ENCODE measurements at places on chromosomes 16 and 17.
A peak's percentile ranks its signal among the peaks of the same experiment; 100 is the strongest.

DNA sequence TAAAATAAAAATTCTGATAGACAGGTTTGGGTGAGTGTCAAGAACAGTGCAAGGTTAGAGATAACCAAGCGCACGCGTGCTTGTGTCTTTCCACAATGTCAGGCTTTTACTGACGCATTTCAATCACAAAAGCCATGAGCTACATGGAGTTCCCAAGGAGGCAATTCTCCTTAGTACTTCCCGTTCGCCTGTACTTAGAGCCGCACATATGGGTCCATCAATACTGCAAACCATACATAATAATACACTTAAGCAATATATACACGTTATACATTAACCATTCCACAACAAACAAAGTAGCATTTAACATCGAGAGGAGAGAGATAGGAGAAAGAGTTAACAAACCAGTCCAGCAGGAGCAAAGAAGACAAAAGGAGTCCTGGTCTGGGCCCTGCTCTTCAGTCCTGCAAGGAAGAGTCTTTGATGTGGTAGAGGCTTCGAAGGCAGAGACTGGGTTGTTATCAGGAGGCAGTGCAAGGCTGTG is 11.9 kb upstream of the GPRC5C start:
- DNase-seq, result no peak

GRCh38 chr17:14781123-14781522 is 480.2 kb downstream of the HS3ST3B1 start:
- no peak for DNase-seq

DNA sequence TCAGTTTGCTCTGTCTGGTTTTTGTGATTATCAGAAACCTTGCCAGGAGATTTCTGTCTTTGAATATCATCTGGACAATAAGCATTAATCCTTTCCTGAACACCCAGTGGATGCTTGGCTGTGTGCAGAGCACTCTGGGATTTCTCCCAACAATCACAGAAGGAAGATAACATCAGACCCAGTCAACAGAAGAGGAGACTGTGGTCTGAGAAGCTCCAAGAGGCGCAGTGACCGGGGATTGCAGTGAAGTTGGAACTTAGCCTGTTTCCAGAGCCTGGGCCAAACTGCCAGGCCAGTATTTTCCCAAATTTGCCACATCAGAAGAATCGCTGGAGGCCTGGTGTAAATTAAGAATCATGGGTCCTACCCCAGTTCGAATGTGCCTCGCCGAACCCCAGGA is 264.7 kb downstream of the C16orf95 start:
- DNase-seq, result peak; percentile 23

DNA sequence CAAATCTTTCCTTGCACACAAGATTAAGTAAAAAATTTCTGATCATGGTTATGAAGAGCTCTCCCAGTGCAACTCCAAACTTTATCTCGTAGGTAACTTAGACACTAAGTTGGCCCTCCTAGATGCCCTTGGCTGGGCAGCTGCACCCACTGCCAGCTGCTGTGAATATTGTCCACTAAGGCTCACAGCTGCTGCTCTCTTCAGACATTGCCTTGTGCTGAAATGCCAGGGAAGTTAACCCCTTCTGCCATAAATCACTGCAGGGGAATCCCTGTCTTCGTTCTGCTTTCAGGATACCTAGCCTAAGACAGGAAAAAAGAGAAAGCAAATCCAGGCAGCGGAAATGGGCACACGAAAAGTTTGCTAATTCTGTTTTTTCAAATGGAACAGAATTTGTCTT is 106.4 kb downstream of the IRX5 start:
- DNase-seq, result no peak

GRCh38 chr17:42537826-42538451 is 1.9 kb downstream of the NAGLU start:
- DNase-seq, result no peak

- DNase-seq, result no peak
Observed at GRCh38 chr16:80507538-80507937, 33.3 kb upstream of the DYNLRB2 start.

GRCh38 chr17:72205357-72205756 is 84.5 kb downstream of the SOX9 start:
- no peak for DNase-seq

GRCh38 chr17:51439395-51440229 is 179.3 kb downstream of the UTP18 start:
- no peak for DNase-seq

- DNase-seq, result no peak
Observed at GRCh38 chr17:57326336-57326735, 70.0 kb downstream of the MSI2 start.

DNA sequence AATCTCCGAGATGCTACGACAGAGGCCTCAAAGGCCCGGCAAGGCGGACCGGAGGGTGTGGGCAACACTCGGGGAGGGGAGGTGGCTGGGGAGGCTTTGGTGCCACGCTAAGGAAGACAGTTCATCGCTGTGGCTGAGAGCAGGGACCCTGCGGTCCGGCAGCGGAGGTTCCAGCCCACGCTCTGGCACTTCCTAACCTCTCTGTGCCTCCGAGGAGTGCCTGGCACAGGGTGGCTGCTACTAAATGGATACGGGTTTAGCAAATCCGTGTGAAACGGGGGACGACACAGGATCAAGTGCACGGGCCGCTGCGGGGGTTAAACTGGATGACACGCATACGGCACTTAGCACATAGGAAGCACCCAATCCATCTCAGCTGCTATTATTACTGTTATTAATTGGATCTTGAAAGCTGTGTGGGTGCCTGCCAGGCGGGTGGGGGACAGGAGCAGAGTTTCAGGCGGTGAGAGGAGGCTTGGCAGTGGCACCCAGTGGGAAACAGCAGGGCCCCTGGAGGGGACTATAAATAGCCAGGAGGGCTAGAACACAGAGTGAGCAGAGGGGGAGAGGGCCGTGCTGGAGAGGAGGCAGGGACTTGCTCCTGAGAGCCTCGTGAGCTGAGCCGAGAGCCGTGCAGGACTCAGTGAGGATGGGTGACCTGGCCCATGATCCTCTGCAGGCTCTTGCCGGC is 45.0 kb downstream of the ABR start:
- no peak for DNase-seq

GRCh38 chr17:57261084-57261461 is 4.8 kb downstream of the MSI2 start:
- no peak for DNase-seq

- no peak for DNase-seq
Observed at GRCh38 chr17:27282054-27282551, 11.8 kb upstream of the WSB1 start.

DNA sequence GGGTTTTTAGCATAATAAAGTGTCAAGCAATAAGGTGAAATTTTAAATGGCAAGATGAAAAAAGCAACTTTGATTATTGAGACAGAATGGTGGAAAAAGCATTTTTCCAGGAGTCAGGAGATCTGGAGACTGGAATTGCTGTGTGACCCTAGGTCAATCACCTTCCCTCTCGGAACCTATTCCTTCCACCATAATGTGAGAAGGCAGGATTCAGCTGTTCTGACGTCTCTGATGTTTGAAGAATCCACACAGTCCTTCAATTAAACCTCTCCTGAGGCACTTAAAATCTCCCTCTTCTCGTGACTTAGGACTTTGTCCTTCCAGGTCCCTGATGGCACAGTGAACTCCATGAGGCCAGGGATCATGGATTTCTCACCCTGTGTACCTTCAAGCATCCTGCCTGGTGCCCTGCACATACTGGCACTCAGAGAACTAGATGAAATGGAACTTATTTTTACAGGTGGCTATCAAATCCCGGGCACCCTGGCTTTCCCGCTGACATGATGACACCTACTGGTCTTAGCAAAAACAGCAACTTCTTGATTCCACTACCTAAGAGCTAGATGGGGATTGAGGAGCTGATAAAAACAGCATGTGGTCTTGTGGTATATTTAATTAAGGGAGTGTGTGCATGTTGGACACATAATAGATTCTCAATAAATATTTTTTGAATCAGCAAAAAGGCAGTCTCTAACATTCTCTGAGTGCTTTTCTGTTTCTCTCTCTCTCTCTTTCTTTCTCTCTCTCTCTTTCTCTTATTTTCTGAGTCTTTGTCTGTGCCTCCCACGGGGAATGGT is 2.3 kb upstream of the CCDC182 start:
- peak; percentile 53 for DNase-seq

DNA sequence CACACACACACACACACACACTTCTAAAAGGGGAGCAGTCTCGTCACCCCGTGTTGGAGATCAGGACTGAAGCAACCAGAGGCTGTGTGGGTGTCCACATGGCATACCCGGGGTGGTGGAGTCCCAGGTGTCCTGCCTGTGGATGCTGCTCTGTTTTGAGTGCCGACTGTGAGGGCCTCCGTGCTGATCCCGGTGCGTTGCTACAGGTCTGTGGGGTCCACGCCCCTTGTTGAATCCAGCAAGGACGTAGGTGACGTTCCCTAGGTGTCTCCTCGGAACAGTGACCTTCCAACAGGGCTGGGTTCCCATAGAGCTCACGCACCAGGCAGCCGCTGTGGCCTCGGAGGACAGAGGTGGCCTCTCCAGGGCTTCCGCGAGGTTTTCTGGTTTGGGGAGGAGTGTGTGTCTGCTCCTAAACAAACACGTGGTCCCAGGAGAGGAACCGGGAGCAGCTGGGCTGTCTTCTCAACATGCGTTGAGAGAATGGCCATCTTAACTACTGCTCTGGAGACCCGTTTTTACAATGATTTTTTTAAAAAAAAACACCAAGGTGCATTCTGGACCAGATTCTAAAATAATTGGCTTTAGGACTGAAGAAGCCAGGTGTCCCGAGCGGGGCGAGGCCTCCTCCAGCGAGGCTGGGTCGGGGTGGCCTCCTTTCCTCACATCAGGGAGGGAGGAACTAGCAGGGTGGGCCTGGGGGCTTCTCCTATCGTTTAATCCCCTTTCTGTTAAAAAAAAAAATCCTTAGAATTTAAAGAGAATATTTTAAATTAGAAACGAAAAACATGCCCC is 100.6 kb upstream of the ZNF750 start:
- no peak for DNase-seq

DNA sequence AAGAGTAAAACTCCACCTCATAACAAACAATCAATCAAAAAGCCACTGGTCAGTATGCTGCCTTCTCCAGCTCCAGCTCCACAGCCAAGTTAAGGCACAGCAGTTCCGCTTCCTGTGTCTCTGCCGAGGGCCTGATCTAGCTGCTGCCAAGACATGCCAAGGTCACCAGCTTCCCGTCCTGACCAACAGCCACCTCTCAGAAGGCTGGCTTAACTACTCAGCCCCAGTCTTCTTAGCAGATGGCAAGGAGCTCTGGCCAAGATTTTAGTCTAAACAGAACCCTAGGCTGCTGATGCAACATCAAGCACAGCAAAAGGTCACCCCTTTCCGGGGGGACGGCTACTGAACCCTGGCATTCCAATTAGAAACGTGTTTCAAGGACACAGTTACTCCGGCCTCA is 17.7 kb upstream of the MNT start:
- no peak for DNase-seq
